Osteocyte (in vitro differentiated cells): ENCODE measurements at places on chromosomes 12 and 14. TPM values are rescaled to one million over a fixed set of nuclear protein-coding genes. Genes with fewer than 3 reads are reported as not detected.

Gene RAPGEF3
- 1.2 and 1.9 TPM in 2 replicates for total RNA-seq

Gene PTHLH
- 0.44 and 0.46 TPM in 2 replicates for total RNA-seq

DNA sequence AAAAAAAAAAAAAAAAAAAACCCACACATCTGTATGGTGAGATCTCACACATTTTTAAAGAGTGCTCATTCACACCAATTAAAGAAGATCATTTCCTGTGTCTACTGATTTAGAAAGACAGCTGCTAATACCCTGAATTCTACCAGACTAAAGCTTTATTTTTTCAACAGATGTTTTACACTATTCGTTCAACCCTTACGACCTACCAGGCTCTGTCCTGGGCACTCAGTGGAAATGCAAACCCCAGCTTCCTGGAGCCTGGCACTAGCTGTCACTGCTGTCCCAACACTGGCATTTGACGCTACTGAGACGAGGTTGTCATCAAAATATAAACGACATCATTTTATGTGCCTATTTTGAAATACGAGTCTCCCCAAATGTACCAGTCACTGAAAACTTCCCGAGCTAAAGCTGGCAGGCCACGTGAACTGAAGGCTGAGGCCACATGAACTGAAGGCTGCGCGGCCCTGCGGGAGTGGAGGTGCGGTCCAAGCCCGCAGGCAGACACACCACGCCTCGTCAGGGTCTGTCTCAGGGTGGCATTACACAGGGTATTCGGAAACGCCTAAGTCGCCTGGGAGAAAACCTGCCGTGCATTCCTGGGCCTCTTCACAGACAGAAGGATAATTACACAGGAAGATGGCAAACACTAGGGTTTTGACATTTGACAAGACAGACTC lies 27.2 kb downstream of the SLC15A4 start:
- peaks cover 11% of the 10 kb centered on the region for H3K4me1 ChIP-seq
- H3K27me3 ChIP-seq, result no peaks in the 10 kb centered on the region
- no peak overlapping the region for H3K27ac ChIP-seq
- H3K36me3 ChIP-seq, result peaks cover 61% of the 10 kb centered on the region
- no peak for DNase-seq
- no peak overlapping the region for H3K4me3 ChIP-seq

Gene GPR135
- 3.5 and 3.6 TPM in 2 replicates for total RNA-seq

- peaks cover 13% of the 10 kb centered on the region for H3K4me1 ChIP-seq
- H3K36me3 ChIP-seq, result no peaks in the 10 kb centered on the region
- H3K27me3 ChIP-seq, result peaks cover 16% of the 10 kb centered on the region
- DNase-seq, result no peak
- no peak overlapping the region for H3K27ac ChIP-seq
- H3K4me3 ChIP-seq, result no peak overlapping the region
These were observed 32.1 kb upstream of the SLC38A1 start for GRCh38 chr12:46300910-46301309.

DNA sequence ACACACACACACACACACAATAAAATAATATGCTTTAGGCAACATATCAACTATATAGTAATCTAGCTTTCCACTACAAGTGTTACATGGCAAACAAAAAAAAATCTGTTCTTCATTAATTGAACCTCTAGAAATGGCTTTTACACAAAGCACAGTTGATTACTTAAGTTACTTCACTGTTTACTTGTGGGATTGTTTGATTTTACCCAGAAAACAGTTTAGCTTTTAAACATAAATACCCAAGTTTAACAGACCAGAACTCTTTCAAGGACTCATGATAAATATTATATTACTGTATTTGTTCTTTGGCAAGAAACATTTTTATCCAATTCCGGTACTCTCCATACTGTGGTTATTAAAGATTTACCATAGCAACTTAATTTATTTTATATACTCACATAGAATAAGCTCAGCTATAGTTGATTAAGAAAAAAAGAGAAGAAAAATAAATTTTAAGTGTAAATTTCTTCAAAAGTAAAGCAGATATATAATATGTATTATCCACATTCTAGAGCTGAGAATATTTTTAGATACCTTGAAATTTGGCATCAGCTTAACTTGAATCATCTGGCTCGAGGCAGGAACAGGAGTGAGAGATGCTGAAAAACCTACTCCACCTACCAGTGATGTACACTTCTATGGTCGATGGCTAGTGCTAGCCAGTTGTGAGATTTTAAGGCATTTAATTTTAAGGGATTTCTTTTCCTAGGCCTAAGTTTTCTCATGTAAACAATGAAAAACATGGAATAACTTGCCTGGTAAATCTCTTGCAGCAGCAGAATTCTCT lies 126.0 kb downstream of the BTG1 start:
- H3K36me3 ChIP-seq, result no peaks in the 10 kb centered on the region
- H3K27ac ChIP-seq, result no peak overlapping the region
- H3K4me3 ChIP-seq, result no peak overlapping the region

- peak overlapping the region; percentile 72 for H3K27ac ChIP-seq
- no peaks in the 10 kb centered on the region for H3K27me3 ChIP-seq
- no peak for DNase-seq
- peaks cover 35% of the 10 kb centered on the region for H3K4me1 ChIP-seq
- H3K4me3 ChIP-seq, result no peak overlapping the region
These were observed 21.4 kb upstream of the DRAM1 start for GRCh38 chr12:101855976-101856375.

GRCh38 chr14:51236314-51236713 lies 3.7 kb upstream of the TMX1 start:
- H3K4me1 ChIP-seq, result peaks cover 6% of the 10 kb centered on the region
- H3K27me3 ChIP-seq, result no peaks in the 10 kb centered on the region
- H3K36me3 ChIP-seq, result no peaks in the 10 kb centered on the region
- no peak overlapping the region for H3K27ac ChIP-seq
- no peak for DNase-seq

GRCh38 chr12:1073652-1074051 lies 82.6 kb downstream of the ERC1 start:
- no peak for DNase-seq
- H3K4me3 ChIP-seq, result no peak overlapping the region
- peaks cover 17% of the 10 kb centered on the region for H3K4me1 ChIP-seq
- no peaks in the 10 kb centered on the region for H3K36me3 ChIP-seq
- H3K27ac ChIP-seq, result no peak overlapping the region

DNA sequence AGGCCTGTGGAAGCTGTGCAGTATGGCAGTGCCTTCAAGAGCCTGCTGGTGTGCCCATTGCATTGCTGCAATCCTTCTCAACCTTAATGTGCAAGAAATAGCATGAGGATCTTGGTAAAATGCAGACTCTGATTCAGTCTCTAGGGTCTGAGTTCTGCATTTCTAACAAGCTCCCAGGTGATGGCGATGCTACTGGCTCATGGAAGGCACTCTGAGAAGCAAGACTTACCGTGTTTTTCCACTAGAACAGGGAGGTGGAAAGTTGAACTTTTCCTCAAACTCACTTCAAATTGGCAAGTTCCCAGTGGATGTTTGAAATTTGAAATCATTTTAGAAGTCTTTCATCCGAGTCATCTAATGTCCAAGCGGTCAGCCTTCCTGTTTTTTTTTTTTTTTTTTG lies 55.5 kb downstream of the MYRFL start:
- H3K4me3 ChIP-seq, result no peak overlapping the region
- no peak for DNase-seq
- peaks cover 17% of the 10 kb centered on the region for H3K4me1 ChIP-seq
- H3K36me3 ChIP-seq, result no peaks in the 10 kb centered on the region
- peaks cover 2% of the 10 kb centered on the region for H3K27me3 ChIP-seq

GRCh38 chr12:41034686-41035085 lies 153.4 kb upstream of the PDZRN4 start:
- no peak overlapping the region for H3K4me3 ChIP-seq
- DNase-seq, result no peak
- H3K36me3 ChIP-seq, result no peaks in the 10 kb centered on the region
- H3K27ac ChIP-seq, result no peak overlapping the region
- H3K4me1 ChIP-seq, result peaks cover 5% of the 10 kb centered on the region
